ENCODE measurements at places on chromosomes 6 and 20.

- no peak for DNase-seq
Observed at GRCh38 chr20:60354024-60354580, 395.9 kb downstream of the CDH26 start.

DNA sequence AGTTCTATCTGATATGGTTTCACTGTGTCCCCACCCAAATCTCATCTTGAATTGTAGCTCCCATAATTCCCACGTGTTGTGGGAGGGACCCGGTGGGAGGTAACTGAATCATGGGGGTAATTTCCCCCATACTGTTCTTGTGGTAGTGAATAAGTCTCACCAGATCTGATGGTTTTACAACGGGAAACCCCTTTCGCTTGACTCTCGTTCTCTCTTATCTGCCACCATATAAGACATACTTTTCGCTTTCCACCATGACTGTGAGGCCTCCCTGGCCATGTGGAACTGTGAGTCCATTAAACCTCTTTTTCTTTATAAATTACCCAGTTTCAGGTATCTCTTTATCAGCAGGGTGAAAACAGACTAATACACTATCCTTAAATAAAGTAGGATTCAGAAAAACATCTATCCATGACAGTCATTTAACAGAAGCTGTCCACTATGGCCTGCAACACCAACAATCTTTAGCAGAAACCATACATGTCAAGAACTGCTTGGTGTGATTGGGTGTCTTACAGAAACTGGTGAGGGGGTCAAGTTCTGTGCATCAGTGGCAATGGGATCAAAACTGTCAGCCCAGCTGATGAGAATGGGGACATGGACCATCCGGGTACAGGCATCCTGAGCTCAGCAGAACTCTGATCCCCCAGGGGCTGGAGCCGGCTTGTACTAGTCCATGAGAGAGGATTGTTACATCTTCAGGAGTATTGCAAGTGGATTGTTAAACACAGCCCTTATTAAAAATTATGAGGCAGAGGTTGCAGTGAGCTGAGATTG, 59.2 kb downstream of the SCML4 start:
- DNase-seq = no peak

DNA sequence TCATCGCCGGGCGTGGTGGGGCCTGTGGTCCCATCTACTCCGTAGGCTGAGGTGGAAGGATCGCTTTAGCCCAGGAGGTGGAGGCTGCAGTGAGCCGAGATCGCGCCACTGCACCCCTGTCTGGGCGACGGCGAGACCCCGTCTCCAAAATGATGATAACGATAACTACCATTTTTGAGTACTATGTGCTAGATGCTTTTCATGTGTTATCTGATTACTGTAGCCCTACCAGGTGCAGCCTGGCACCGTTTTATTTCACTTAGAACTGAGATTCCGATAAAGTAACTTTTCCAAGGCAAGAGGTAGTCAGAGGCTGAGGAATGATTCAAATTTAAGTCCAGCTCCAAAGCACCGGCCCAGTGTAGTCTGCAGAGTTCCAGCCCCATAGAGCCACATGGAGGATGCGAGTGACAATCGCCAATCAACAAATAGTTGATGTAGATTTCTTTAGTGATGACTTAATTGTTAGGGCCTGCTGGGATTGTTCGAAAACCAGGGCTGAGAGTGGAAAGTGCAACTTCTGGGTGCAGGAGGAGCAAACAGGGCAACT, 727 bp downstream of the ERMARD start:
- no peak for DNase-seq

DNA sequence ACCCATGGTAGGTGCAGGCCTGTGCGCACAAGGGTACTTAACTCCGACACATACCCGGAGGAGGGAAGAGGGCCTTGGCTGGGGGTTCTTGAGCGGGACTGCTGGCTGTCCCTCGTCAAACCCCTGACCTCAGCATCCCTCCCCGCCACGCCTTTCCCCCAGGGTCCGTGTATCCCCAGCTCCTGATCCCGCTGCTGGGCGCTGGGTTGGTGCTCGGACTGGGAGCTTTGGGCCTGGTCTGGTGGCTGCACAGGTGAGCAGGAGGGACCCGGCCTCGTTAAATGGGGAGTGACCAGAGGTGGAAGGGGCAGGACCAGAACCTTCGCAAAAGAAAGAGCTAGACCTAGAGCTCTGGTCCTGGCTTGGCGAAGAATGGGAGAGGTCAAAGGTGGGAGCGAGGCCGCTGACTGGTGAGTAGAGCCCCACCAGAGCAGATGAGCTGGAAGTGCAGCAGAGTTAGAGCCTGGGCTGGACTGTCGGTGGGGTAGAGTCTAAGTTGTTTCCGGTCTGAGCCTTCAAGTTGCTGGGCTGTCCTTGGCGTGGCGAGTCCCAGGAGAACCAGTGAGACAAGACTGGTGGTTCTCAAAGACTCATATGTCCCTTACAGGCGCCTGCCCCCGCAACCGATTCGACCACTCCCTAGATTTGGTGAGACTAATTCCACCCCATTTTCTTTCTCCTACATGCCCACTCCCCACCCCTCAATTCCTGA, 963 bp downstream of the MPIG6B start:
- no peak for DNase-seq

- DNase-seq = no peak
Observed at GRCh38 chr6:138263963-138264362, 45.7 kb upstream of the PBOV1 start.

- no peak for DNase-seq
Observed at GRCh38 chr6:10564975-10565673, 44.0 kb downstream of the GCNT2 start.

DNA sequence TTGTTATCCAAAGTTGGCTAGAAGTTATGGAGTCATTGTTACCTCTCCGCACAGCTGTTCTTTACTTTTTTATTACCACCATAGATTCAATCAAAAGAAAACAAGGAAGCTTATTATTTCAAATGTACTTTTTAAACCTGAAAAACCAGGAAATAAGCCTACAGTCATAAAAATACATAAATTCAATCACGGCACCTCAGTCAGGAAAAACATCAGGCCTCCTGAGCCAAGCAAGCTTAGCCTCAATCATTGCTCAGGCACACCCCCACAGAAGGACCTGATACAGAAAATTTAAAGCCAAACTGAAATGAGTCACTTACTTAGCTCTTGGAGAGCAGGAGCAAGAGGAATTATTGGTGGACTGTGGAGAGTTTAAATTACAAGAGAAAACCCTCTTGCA, 44.3 kb downstream of the MARCKS start:
- no peak for DNase-seq

DNA sequence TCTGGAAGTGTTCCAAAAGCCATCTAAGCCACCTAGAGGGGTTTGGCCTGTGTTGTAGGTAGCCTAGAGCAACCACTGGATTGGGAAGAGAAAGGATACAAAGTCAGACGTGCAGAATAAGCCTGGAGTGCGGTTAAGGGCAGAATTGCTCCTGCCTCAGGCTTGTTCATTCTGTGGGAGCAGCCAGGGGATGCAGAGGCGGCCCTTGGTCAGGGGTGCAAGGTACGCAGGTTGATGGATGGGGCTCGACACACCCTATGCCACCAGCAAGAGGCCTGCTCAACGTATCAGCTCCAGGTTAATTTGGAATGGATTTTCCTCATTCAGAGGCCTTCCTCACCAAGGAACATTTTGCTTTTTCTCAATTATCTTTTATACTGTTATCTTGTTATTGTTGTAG, 129.8 kb downstream of the SLC23A2 start:
- no peak for DNase-seq

DNA sequence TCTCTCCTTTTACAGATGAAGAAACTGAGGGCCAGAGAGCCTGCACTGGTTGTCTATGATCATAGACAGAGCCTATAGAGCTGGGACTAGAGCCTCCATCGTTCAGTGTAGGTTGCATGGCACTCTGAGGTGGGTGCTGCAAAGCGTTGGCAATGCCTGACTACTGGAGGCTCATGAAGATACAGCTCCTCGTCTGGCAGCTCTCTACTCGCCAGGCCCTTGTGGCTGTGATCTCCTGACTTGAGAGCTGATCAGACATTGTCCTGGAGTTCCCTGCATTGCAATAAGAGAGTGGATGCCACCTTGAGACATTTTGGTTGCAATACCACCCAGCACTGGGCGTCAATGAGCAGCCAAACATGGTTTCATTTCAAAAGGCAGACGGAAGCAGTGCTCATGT, 270.1 kb upstream of the ARID1B start:
- no peak for DNase-seq

DNA sequence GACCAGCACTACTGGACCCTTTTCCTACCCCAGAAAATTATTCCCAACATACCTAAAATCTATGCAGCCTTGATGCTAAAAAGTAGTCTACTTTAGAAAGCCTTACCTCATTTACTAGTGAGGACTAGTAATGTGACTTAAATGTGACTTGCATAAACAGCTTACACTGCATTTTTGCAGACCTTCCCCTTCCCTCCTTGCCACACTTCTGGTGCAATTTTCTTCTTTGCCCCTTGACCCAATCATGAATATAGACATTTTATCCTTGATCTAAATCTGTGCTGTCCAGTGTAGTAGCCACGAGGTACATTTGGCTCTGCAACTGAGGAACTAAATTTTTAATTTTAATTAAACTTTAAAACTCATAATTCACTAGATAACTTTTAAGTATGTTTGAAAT, 7.0 kb upstream of the ZKSCAN8 start:
- DNase-seq = no peak

GRCh38 chr6:33620856-33621710, at the start of gene ITPR3:
ITPR3 (plus strand) TSS chr6:33621322; CDS start chr6:33621603, 281 bp downstream.
- DNase-seq = no peak

GRCh38 chr20:37516811-37517750, 4.0 kb upstream of the NNAT start:
- no peak for DNase-seq

DNA sequence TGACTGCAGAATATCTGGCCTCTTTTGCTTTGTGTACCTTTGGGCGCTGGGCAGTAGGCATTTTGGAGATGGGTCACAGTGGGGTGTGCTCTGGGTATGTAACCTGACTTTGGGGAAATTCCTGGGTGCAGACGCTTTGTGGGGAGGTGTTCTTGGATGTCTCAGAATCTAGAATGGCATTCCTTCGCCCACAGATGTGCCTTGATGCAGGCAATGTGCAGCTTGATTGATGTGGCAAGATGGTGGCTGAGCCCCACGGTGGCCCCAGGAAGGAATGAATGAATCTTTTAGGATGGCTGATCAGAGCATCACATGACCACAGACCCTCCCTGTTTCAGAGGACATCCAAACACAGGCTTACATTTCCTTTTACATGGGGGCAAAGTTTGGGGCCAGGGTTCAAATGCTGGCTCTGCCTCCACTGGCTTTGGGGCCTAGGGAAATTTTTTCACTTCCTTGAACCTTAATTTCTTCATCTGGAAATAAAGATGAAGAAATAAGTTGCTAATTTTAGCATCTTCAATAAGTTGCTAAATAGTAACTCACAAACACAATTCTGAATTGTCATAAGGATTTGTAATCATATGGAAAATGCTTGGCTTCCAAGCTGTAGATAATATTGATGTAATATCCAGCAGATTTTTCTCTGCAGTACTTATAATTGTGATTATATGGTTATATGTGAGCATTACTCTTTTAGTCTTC, 5.6 kb downstream of the PPP1R16B start:
- no peak for DNase-seq

DNA sequence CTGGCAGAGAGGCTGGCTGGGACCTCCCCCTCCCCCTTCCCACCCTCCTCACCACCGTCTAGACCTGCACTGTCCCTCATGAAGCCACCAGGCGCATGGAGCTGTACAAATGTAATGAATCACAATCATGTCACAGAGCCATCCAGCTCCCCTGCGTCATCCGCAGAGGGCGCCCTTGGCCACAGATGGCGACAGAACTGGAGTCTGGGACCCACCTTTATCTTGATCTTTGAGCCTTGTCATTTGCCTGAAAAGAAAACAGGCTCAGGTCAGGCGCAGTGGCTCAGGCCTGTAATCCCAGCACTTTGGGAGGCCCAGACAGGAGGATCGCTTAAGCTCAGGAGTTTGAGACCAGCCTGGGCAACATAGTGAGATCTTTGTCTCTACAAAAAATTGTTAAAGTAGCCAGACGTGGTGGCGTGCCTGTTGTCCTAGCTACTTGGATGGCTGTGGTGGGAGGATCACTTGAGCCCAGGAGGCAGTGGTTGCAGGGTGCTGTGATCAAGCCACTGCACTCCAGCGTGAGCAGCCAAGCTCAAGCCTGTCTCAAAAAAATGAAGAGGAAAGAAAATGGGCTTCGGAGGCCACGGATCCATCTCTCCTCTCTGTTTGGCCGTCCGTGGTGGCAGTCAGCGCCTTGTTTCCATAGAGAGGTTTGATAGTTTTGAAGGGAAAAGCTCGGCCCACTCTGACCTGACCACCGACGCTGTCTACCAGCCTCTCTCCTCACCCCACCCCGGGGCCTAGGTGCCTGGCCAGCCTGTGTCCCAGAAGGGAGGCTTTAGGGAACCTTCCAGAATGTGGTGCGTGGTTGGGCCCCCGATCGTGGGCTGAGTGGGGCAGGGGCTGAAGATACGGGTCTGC, 6.2 kb downstream of the COL9A3 start:
- no peak for DNase-seq

DNA sequence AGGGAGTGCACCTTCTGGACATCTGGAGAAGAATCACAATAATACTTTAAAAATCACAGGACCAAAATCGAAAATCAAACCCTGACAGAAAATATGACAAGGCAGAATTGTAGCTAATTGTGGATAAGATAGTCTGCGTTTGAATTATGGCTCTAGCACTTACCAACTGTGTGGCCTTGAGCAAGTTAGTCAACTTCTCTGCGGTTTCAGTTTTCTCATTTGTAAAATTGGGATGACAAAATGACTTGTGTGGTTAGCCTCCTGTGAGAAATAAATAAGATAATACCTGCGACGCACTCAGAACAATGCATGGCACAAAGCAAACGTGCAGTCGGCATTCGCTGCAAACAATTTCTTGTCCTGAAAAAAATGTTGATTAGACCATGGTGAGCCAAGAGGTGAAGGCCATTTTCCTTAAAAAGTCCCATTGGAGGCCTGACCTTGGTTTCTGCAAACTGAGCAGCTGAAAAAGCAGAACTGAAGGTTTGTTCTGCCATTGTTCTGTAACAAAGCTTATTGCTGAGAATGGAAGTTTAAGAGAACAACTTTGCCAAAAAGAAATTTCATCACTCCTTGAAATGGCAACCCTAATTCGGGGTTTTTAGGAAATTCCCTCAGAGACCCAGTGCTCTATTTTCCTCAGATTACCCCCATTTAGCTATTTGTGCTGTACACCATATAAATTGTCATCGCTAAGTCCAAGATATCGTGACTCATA, 266.3 kb downstream of the ERMARD start:
- DNase-seq = no peak

DNA sequence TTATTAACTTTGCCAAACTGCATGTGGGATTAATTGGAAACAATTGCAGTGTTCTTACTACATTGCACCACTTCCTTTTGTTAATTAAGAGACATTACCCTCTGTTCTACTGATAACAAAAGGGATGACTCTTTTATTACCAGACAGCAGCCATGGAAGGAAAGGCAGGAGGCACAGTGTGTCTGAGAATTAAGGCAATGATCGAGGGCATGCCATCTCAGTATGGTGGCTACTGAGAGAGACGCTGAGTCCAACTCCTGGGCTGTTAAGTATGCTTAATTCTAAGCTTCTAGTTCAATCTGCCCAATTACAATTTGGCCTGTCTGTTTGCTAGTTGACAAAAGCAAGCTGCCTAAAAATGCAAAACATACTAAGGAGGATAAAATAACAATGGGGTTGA, 227.4 kb downstream of the PHACTR1 start:
- DNase-seq = no peak

- DNase-seq = no peak
Observed at GRCh38 chr20:5349448-5349847, 32.7 kb upstream of the PROKR2 start.

All from neural crest cell (in vitro differentiated cells).